ENCODE measurements at places on chromosomes 16 and 17.

DNA sequence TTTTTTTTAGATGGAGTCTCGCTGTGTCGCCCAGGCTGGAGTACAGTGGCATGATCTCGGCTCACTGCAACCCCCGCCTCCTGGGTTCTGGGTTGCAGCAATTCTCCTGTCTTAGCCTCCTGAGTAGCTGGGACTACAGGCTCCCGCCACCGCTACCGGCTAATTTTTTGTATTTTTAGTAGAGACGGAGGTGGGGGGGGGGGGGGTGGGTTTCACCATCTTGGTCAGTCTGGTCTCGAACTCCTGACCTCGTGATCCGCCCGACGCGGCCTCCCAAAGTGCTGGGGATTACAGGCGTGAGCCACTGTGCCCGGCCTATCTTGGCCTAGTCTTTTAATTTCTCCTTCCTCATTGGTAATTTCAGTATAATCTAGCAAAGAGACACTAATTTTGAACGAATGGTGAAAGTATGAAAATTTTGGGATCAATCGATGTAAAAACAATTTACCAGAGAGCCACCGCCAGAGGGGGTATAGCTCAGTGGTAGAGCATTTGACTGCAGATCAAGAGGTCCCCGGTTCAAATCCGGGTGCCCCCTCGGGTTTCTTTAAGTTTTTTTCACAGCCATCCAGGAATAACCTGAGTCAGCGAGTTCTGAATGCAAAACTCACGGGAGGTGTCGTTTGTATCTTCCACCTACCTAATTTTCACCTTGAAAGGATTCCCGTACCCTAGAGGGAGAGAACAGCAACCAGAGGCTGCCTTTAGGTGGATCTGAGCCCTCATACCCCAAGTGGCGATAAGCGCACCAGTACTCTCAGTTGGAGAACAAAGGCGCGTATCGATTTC lies 2.5 kb upstream of the LASP1 start:
- no peaks in the 10 kb centered on the region for H3K36me3 ChIP-seq
- peak overlapping the region; percentile 93 for H3K4me3 ChIP-seq
- H3K27ac ChIP-seq: peak overlapping the region; percentile 100
- peaks cover 15% of the 10 kb centered on the region for H3K4me1 ChIP-seq
- DNase-seq: peak; percentile 41
- H3K27me3 ChIP-seq: peaks cover 2% of the 10 kb centered on the region

- no peak overlapping the region for H3K27ac ChIP-seq
- DNase-seq: no peak
- no peak overlapping the region for H3K4me3 ChIP-seq
- H3K4me1 ChIP-seq: peaks cover 3% of the 10 kb centered on the region
These were observed 124.9 kb downstream of the CMIP start for GRCh38 chr16:81569361-81570034.

GRCh38 chr16:27547134-27547533 lies 2.6 kb downstream of the GTF3C1 start:
- peaks cover 24% of the 10 kb centered on the region for H3K4me1 ChIP-seq
- no peak overlapping the region for H3K4me3 ChIP-seq
- DNase-seq: no peak
- no peaks in the 10 kb centered on the region for H3K27me3 ChIP-seq
- peaks cover 19% of the 10 kb centered on the region for H3K36me3 ChIP-seq

GRCh38 chr17:3978421-3979289 lies 14.4 kb upstream of the ATP2A3 start:
- peaks cover 8% of the 10 kb centered on the region for H3K27me3 ChIP-seq
- H3K36me3 ChIP-seq: peaks cover 3% of the 10 kb centered on the region
- DNase-seq: no peak
- no peak overlapping the region for H3K4me3 ChIP-seq

DNA sequence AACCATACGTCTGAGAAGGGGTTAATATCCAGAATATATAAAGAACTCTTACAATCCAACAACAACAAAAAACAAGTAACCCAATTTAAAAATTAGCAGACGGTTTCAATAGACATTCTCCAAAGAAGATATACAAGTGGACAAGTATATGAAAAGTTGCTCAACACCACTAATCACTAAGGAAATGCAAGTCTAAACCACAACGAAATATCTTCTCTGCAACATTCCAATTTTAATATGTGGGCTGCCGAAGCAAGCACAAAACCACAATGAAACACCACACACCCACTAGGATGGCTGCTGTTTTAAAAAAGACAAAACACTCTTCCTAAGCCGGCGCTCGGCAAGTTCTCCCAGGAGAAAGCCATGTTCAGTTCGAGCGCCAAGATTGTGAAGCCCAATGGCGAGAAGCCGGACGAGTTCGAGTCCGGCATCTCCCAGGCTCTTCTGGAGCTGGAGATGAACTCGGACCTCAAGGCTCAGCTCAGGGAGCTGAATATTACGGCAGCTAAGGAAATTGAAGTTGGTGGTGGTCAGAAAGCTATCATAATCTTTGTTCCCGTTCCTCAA lies 5.9 kb upstream of the SLC13A2 start:
- H3K36me3 ChIP-seq: no peaks in the 10 kb centered on the region
- H3K27me3 ChIP-seq: no peaks in the 10 kb centered on the region
- no peak overlapping the region for H3K4me3 ChIP-seq
- DNase-seq: no peak
- no peak overlapping the region for H3K27ac ChIP-seq

DNA sequence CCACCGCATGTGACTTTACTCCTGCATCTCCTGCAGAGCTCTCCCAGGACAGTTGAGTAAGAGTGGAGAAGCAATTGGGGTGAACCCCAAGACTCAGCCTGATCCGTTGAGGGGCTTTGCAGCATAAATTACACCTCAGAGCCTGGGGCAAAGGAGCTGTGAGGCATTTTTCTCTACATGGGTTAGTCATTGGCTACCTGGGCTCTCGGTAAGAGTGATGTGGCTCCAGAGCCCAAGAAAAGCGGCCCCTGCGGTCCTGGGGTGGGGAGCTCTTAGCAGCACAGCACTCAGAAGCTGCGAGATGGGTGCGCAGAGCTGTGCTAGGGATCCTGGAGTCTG lies 40.4 kb upstream of the C16orf78 start:
- H3K27me3 ChIP-seq: peaks cover 43% of the 10 kb centered on the region
- no peak overlapping the region for H3K27ac ChIP-seq
- no peaks in the 10 kb centered on the region for H3K4me1 ChIP-seq
- no peaks in the 10 kb centered on the region for H3K36me3 ChIP-seq
- DNase-seq: no peak

- no peaks in the 10 kb centered on the region for H3K4me1 ChIP-seq
- H3K4me3 ChIP-seq: no peak overlapping the region
- DNase-seq: no peak
- no peak overlapping the region for H3K27ac ChIP-seq
These were observed 31.6 kb upstream of the LRRC37A3 start for GRCh38 chr17:64950871-64951270.

GRCh38 chr17:60047590-60047989 lies 31.1 kb downstream of the HEATR6 start:
- no peak for DNase-seq
- H3K27me3 ChIP-seq: no peaks in the 10 kb centered on the region
- no peak overlapping the region for H3K4me3 ChIP-seq
- H3K27ac ChIP-seq: no peak overlapping the region

DNA sequence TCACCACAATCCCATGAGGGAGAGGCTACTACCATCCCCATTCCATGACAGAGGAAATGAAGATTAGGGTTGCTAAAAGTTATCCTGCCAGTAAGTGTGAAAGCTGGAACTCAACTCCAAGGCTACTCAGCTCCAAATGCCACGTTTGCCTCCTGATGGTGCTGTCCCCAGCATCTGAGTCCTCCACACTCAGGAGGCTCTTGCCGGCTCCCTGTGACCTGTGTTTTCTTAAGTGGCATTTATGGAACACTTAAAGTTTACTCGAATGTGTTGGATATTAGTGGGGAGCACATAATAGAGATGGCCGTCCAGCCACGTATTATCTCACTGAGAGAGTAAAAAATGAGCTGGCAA lies 267.9 kb downstream of the CBLN1 start:
- no peaks in the 10 kb centered on the region for H3K36me3 ChIP-seq
- H3K4me1 ChIP-seq: peaks cover 4% of the 10 kb centered on the region
- DNase-seq: no peak
- peak overlapping the region; percentile 37 for H3K27ac ChIP-seq

DNA sequence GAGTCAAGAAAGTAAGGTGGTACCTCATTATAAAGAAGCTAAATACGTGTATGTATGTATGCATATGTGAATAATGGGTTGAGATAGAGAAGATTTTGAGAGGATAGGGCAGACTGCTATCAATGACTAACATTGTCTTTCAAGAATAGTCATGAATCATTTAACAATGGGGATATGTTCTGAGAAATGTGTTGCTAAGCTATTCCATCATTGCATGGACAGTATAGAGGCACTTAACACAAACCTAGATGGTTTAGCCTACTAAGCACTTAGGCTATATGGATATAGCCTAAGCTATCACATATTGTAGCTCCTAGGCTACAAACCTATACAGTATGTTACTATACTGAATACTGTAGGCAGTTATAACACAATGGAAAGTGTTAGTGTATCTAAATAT lies 45.2 kb downstream of the TBC1D26 start:
- H3K36me3 ChIP-seq: peaks cover 1% of the 10 kb centered on the region
- H3K27ac ChIP-seq: no peak overlapping the region
- no peak for DNase-seq
- no peaks in the 10 kb centered on the region for H3K27me3 ChIP-seq
- H3K4me3 ChIP-seq: no peak overlapping the region

GRCh38 chr16:79451196-79451816 lies 149.2 kb downstream of the MAF start:
- peaks cover 2% of the 10 kb centered on the region for H3K27me3 ChIP-seq
- H3K4me3 ChIP-seq: no peak overlapping the region
- no peaks in the 10 kb centered on the region for H3K36me3 ChIP-seq
- H3K4me1 ChIP-seq: no peaks in the 10 kb centered on the region
- H3K27ac ChIP-seq: no peak overlapping the region
- no peak for DNase-seq

DNA sequence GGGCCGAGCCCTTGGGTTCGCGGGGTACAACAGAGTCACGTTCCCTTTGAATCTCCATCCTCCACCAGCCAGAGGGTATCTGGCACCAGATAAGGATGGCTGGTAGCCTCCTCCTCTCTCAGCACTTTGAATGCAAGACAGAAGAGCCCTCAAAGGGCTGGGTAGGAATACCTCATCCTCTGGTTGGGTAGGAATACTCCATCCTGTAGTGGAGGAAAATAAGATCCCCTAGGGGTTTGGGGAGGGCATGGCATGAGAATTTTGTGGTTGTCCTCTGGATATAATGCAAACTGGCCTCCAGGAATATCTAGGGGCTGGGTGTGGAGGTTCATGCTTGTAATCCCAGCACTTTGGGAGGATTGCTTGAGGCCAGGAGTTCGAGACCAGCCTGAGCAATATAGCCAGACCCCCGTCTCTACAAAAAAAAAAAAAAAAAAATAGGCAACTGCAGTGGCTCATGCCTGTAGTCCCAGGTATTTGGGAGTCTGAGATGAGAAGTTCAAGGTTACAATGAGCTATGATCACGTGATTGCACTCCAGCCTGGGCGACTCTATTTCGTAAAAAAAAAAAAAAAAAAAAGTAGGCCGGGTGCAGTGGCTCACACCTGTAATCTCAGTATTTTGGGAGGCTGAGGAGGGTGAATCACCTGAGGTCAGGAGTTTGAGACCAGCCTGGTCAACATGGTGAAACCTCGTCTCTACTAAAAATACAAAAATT lies 2.7 kb downstream of the IGFBP4 start:
- no peak for DNase-seq
- no peak overlapping the region for H3K27ac ChIP-seq
- H3K4me3 ChIP-seq: no peak overlapping the region
- H3K4me1 ChIP-seq: peaks cover 7% of the 10 kb centered on the region
- H3K27me3 ChIP-seq: peaks cover 33% of the 10 kb centered on the region

- H3K36me3 ChIP-seq: no peaks in the 10 kb centered on the region
- no peaks in the 10 kb centered on the region for H3K27me3 ChIP-seq
- H3K27ac ChIP-seq: no peak overlapping the region
- H3K4me1 ChIP-seq: no peaks in the 10 kb centered on the region
- no peak for DNase-seq
- H3K4me3 ChIP-seq: no peak overlapping the region
These were observed 27.8 kb downstream of the BAHCC1 start for GRCh38 chr17:81422776-81423697.

GRCh38 chr16:15879255-15879811 lies 9.1 kb downstream of the CEP20 start:
- H3K27me3 ChIP-seq: no peaks in the 10 kb centered on the region
- H3K27ac ChIP-seq: peak overlapping the region; percentile 62
- peaks cover 11% of the 10 kb centered on the region for H3K36me3 ChIP-seq

DNA sequence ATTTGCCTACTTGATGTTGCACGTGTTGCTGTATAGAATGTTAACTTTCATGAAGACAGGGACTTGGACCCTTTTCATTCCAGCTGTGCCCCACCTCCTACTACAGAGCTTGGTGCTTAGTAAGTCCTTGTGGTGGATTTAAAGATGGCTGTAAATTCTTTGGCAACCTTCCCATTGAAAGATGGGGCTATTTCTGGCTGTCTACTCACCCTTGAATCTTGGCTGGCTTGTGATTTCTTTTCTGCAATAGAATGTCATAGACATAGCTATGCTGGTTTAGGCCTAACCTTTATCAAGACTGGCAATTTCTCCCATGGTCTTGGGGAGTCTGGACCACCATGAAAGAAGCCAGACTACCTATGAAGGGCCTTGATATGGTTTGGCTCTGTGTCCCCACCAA lies 59.0 kb downstream of the ACSM2A start:
- no peak for DNase-seq
- no peaks in the 10 kb centered on the region for H3K4me1 ChIP-seq
- H3K27me3 ChIP-seq: no peaks in the 10 kb centered on the region

DNA sequence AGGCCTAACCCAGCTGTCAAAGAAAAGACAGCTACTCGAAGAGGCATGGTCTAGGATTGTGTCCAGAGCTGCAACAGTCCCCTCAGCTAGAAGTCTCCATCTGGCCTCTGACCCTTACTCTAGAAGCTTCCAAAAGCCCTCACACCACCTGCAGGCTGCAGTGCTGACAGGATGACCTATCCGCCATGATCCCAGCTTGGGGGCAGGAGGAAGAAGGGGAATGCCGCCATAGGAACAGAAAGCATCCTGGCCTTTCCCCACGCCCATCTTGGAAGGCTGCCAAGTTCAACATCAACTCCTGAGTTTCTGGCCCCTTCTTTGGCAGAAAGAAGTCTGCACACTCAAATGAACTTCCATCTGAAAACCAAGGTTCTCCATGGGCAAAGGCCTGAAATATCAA lies 3.1 kb upstream of the KRT36 start:
- peaks cover 29% of the 10 kb centered on the region for H3K27me3 ChIP-seq
- no peak for DNase-seq
- no peaks in the 10 kb centered on the region for H3K4me1 ChIP-seq
- H3K4me3 ChIP-seq: no peak overlapping the region
- H3K27ac ChIP-seq: no peak overlapping the region

- H3K4me1 ChIP-seq: peaks cover 4% of the 10 kb centered on the region
- DNase-seq: no peak
- peak overlapping the region; percentile 76 for H3K27ac ChIP-seq
- no peak overlapping the region for H3K4me3 ChIP-seq
- peaks cover 2% of the 10 kb centered on the region for H3K36me3 ChIP-seq
- H3K27me3 ChIP-seq: peaks cover 15% of the 10 kb centered on the region
These were observed 76.6 kb downstream of the BMERB1 start for GRCh38 chr16:15510992-15511391.

DNA sequence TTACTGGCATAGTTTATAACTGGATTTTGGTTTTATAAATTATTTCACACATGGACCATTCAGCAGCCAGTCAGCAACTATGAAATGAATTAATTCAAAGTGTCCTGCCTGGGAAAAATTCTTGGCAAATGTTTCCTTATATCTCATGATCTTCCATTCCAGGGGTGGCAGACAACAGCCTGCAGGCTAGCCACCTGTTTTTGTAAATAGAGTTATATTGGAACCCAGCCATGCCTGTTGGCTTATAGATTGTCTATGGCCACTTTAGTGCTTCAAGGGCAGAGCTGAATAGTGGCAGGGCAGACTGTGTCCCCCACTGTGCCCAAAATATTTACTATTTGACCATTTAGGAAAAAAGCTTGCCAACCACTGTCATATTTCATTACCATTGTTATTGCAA lies 613.7 kb downstream of the TMEM114 start:
- H3K27me3 ChIP-seq: peaks cover 13% of the 10 kb centered on the region
- H3K36me3 ChIP-seq: no peaks in the 10 kb centered on the region
- DNase-seq: no peak
- no peaks in the 10 kb centered on the region for H3K4me1 ChIP-seq
- H3K4me3 ChIP-seq: no peak overlapping the region
